ENCODE measurements at places on chromosomes 2 and 18. TPM values are rescaled to one million over a fixed set of nuclear protein-coding genes. Genes with fewer than 3 reads are reported as not detected.

MYL12B gene
- 540 TPM for total RNA-seq

MRPL44 gene
- 49.6 TPM for total RNA-seq

SEPTIN10 gene
- total RNA-seq, result 156 TPM

LANCL1 gene
- 56.9 TPM for total RNA-seq

NEUROD1 gene
- not detected for total RNA-seq

ACTG2 gene
- total RNA-seq, result not detected

BCL11A gene
- total RNA-seq, result 0.27 TPM

IGFBP2 gene
- 19.9 TPM for total RNA-seq

AGXT gene
- total RNA-seq, result not detected

DTNA gene
- 19.8 TPM for total RNA-seq

ZEB2 gene
- 53.2 TPM for total RNA-seq

RRM2 gene
- 123 TPM for total RNA-seq

SPATA3 gene
- not detected for total RNA-seq

SPHKAP gene
- not detected for total RNA-seq

HOXD10 gene
- total RNA-seq, result not detected

MRPL33 gene
- 151 TPM for total RNA-seq

CTAGE1 gene
- not detected for total RNA-seq

MCM6 gene
- total RNA-seq, result 50.0 TPM

SLC16A14 gene
- 0.13 TPM for total RNA-seq

AMER3 gene
- total RNA-seq, result not detected

ANKRD30BL gene
- not detected for total RNA-seq

SCYGR5 gene
- total RNA-seq, result not detected

CELF4 gene
- total RNA-seq, result not detected

MALL gene
- 102 TPM for total RNA-seq

UGT1A7 gene
- total RNA-seq, result not detected

C1QL2 gene
- total RNA-seq, result not detected

KRCC1 gene
- total RNA-seq, result 17.2 TPM

PARD6G gene
- 1.6 TPM for total RNA-seq

HOXD12 gene
- total RNA-seq, result not detected

RAB31 gene
- total RNA-seq, result 35.8 TPM

GAREM1 gene
- 1.9 TPM for total RNA-seq

TTC31 gene
- total RNA-seq, result 17.8 TPM

SLC9A4 gene
- not detected for total RNA-seq
